ENCODE measurements at places on chromosomes 13 and 19. TPM values are rescaled to one million over a fixed set of nuclear protein-coding genes. Genes with fewer than 3 reads are reported as not detected.

The CD22 gene
- total RNA-seq = 7.8 TPM

The OR7A17 gene
- not detected for total RNA-seq

The PSG7 gene
- not detected for total RNA-seq

The IGFL2 gene
- not detected for total RNA-seq

The MBD3L2 gene
- not detected for total RNA-seq

The ZNF813 gene
- total RNA-seq = 7.0 TPM

The SULT2B1 gene
- total RNA-seq = 5.6 TPM

The ZNF536 gene
- 0.15 TPM for total RNA-seq

The CRYL1 gene
- total RNA-seq = 68.3 TPM

The C19orf85 gene
- not detected for total RNA-seq

The PDX1 gene
- total RNA-seq = not detected

GRCh38 chr19:40907968-40908735 is 26.1 kb upstream of the CYP2A7 start:
- no peak for DNase-seq

- DNase-seq = no peak
Observed at GRCh38 chr19:53927739-53928138, 18.7 kb downstream of the CACNG7 start.

GRCh38 chr13:76677043-76677442 is 209.2 kb downstream of the KCTD12 start:
- DNase-seq = no peak

- DNase-seq = no peak
Observed at GRCh38 chr13:52851137-52851962, 2.9 kb upstream of the PCDH8 start.

DNA sequence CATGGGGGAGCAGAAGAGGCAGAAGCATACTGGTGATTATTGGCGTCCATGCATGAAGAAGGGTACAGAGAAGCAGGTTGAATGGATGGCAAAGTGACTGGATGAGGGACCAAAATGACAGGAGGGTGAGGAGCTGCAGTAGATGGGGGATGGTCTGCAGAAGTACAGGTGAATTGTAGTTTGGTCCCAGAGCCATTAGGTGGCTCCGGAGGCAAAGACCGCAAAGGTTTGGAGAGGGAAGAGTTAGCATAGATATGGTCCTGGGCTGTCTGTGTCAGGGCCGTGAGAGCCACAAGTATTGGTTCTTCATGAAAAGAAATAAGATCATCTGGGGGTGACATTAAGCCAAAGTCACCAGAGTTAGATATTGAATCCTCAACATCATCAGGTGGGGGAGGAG is 59.0 kb upstream of the ZNF726 start:
- DNase-seq = no peak

DNA sequence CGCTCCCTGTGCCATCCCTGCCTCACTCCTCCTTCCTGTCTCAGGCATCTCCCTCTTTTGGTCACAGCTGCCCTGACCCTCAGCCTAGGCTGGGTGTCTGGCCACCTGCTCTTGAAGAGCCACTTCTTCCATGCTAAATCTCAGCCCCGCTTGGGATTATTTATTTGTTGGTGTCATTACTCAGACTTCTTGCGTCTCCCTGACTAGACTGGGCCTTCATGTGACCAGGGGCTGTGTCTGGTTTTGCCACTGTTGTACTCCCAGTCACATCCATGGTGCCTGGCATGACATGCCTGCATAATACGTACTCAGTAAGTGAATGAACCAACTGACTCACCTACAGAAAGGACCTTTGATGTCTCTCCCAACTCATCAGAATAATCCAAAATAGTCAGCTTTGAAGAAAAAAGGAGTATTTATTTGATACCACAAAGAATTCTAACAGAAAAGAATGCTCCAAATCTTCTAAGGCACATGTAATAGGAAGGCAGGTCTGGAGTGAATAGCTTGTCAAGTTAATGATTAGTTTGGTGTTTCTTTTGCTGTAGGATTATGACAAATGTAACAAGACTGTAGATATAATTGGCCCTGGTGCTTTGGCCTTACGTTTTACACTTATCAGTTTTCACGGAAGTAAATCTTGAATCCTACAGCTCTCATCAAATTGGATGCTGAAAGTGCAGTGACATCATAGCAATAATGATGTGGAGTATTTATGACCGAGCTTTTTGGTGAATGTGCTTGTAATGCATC is 84.0 kb downstream of the ALOX5AP start:
- no peak for DNase-seq

DNA sequence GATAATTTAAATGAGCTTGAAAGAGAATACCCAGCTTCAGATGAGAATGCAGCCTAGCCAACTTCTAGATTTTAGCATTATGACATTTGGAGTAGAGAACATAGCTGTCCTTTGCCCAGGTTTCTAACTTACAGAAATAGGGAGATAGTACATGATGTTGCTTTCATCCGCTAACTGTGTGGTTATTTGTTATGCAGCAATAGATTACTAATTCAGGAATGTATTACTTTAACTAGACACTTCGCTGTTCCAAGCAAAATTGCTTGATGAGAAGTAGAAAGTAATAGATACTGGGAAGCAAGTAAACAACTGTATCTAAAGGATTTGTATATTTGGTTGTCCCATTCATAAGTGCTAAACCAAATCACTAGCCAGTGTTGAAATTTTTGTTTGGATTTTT is 790.9 kb upstream of the PRR20A start:
- DNase-seq = no peak

DNA sequence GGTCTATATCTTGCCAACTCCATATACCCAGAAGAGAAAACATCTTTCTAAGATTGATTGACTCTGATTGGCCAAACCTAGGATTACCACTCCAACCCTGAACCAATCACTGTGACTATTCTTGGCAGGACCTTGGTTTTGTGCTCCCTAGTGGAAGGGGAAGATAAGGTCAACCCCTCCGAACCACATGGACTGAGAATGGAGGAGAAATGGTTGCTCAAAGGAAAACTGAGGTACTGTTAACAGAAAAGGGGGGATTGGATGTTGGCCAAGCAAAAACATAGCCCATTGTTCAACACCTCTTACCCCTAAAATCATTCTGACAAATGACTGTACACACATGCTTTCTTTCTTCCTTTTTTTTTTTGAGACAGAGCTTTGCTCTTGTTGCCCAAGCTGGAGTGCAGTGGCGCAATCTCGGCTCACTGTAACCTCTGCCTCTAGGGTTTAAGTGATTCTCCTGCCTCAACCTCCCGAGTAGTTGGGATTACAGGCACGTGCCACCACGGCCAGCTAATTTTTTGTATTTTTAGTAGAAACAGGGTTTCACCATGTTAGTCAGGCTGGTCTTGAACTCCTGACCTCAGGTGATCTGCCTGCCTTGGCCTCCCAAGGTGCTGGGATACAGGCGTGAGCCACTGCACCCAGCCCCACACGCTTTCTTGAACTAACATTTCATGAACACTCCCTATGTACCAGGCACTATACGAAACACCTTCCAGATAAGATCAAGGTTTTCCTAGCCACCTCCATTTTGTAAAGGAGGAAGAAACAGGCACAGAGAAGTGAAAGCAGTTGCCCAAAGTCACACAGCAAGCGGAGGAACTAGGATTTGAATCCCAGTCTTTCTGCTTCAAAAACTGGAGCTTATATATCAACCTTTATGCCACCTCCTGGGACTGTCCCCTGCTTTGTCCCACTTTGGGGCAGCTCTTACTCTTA is 6.5 kb downstream of the MEIOSIN start:
- DNase-seq = no peak

- no peak for DNase-seq
Observed at GRCh38 chr13:46595136-46595884, 42.3 kb downstream of the LRCH1 start.

GRCh38 chr19:33580026-33580644 is 41.6 kb upstream of the CHST8 start:
- DNase-seq = peak; percentile 27

DNA sequence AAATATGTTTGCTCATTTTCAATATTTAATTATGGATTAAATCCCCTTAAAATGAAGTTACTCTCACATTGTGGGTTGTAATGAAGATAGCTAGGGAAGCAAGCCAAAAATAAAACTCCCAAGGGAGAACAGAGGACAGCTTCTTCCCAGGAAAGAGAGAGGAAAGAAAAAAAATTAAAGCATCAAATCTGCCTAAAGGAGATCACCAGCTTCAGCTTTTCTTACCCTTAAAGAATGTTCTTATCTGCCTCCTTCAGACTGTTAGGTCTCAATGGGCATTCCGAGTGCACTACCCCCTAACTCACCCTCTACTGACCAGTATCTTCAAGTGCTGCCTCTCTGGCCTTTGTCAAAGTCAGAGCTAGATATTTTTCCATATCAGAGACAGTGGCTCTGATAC is 55.2 kb downstream of the XPO4 start:
- DNase-seq = no peak

- peak; percentile 46 for DNase-seq
Observed at GRCh38 chr13:44759384-44760360, 183.5 kb upstream of the TSC22D1 start.

DNA sequence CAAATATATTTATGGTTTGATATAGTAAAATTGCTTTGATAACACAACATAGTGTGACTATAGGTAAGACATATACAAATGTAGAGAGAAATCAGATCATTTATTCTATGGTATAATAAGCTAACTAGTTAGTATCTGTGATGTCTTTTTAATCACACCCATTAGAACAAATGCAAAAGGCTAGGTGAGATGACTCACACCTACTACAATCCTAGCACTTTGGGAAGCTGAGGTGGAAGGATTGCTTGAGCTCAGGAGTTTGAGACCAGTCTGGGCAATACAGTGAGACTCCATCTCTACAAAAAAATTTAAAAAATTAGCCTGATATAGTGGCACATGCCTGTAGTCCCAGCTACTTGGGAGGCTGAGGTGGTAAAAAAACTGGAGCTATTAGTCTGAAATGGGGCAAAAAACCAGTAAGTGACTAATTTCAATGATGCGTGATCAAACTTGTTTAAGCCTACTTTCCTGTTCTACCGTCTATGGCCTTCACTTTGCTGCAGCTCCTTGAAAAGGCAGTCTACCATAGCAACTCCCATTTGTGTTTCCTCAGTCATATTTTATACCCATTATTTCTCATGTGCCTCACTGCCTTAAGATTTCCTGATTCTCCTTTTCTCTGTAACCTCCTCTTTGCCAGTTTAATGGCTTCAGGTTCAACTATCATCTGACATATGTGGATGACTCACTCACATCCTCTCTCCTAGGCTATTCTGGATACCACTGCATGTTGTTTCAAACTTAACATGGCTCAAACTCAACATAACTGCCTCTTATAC is 12.5 kb downstream of the ALG5 start:
- DNase-seq = no peak

- DNase-seq = no peak
Observed at GRCh38 chr19:35207391-35207871, 21.1 kb downstream of the FAM187B start.

DNA sequence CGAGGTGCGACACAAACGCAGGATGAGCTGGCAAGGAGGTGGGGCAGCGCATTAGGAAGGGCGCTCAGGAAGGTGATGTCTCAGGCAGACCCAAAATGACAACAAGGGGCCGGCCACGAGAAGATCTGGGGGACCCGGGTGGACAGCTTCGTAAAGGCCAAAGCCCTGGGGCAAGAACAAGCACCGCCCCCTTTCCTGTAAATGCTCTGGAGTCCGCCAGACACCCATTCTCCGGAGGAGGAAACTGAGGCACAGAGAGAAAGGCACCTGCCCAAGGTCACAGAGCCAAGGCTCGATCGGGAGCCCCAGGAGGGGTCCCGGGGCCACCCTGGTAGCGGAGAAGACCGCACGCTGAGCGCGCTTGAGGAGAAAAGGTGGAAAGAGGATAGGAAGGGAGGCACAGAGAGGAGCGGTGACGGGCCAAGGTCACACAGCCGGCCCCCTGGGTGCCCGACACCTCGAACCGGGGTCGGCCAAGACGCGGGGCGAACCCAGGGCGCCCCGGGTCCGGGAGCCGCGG is 571 bp downstream of the SAFB2 start:
- peak; percentile 32 for DNase-seq

DNA sequence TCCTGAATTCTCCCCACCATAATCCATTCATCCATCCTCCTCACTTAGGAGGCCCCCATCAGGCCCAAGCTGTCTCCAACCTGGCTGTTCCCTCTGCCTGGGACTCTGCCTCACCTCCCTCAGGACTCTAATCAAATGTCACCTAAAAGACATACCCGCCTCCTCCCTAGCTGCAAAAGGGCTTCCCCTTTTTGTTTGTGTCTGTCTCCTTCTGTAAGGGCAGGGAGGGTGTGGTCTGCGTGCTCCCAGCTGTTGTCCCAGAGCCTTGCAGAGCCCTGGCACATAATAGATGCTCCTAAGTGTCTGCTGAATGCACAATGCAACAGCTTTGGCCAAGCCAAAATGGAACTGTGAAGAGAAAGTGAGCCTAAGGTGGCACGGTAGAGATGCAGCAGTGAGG is 4.4 kb downstream of the TRIR start:
- no peak for DNase-seq

DNA sequence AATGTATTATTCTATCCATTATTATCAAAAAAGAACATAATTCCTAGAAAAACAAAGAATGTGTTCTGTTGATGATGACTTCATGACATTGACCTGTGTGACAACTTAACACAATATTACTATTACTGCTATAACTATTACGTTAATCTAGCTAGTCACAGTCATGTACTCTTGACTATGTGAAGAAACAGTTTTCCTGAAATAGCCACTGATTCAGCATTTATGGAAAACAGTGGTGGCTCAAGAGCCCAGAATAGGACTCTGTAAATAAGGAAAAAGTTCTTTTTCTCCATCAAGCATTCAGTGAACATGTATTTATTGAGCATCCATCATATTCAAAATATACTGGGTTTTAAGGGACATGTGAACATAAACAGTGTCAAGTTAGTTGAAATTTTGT is 93.5 kb downstream of the COG6 start:
- DNase-seq = no peak

- DNase-seq = peak; percentile 34
Observed at GRCh38 chr19:57171551-57172081, 4.3 kb upstream of the DUXA start.
